ENCODE measurements at places on chromosomes 3 and 15.

DNA sequence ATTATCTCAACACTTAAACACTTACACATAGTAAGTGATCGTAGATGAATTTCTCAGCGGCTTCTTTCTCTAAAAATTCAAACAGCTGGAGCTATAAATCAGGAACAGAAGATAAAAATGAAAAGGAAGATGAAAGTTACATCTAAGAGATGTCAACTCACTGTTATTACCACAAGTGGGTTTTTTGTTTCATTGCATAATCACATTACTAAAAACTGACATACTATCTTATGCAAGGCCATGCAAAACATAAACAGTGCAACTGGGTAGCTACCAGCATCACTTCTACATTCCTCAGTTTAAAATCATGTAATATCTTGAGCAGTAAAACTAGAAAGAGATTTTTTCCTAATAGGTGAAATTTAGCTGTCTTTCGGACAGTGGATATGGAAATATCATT lies 14.9 kb downstream of the MINDY4B start:
- DNase-seq: no peak

- DNase-seq: no peak
Measured at GRCh38 chr3:24952388-24952787, 457.7 kb upstream of the THRB start.

DNA sequence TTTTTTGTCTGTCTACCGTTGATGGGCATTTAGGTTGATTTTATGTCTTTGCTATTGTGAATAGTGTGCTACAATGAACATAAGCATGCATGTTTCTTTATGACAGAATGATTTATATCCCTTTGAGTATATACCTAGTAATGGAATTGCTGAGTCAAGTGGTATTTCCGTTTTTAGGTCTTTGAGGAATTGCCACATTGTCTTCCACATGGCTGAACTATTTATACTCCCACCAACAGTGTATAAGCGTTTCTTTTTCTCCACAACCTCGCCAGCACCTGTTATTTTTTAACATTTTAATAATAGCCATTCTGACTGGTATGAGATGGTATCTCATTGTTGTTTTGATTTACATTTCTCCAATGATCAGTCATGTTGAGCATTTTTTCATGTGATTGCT lies 89.6 kb upstream of the GALNT15 start:
- no peak for DNase-seq

DNA sequence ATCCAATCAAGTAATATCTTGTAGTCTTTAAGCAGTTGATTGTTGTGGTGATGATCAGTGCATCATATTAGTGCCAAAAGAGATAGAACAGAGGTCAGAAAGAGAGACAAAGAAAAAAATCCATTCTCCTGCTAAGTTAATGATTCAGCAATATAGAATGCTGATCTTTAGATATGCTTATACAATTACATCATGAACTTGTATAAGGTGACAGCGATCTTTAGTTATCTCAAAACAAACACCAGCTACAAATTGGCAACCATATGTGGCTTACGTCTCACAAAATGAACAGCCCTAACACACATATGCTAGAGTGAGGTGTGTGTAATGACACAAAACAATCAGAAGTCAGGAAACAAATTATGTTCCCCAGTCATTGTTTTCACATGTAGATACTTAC lies 12.5 kb downstream of the LSAMP start:
- DNase-seq: no peak

- no peak for DNase-seq
Measured at GRCh38 chr3:9340472-9340902, 22.4 kb upstream of the THUMPD3 start.

DNA sequence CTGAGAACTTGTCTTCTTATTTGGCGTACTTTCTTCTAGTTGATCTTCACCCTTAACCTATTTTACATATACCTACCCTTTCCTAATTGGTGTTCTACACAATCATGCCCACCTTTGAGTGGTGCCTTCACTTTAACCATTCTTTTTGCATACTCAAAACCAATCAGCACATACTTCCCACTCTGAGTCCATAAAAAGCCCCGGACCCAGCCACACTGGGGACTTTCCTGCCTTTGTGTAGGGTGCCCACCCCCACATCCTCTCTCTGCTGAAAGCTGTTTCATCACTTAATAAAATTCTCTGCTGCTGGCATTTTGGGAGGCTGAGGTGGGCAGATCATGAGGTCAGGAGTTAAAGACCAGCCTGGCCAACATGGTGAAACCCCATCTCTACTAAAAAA lies 15.9 kb upstream of the CHST2 start:
- DNase-seq: no peak

GRCh38 chr3:181917027-181917426 lies 205.3 kb downstream of the SOX2 start:
- DNase-seq: no peak

- no peak for DNase-seq
Measured at GRCh38 chr3:4719046-4719501, 225.9 kb downstream of the ITPR1 start.

- DNase-seq: no peak
Measured at GRCh38 chr15:31446546-31446945, 119.9 kb downstream of the KLF13 start.

DNA sequence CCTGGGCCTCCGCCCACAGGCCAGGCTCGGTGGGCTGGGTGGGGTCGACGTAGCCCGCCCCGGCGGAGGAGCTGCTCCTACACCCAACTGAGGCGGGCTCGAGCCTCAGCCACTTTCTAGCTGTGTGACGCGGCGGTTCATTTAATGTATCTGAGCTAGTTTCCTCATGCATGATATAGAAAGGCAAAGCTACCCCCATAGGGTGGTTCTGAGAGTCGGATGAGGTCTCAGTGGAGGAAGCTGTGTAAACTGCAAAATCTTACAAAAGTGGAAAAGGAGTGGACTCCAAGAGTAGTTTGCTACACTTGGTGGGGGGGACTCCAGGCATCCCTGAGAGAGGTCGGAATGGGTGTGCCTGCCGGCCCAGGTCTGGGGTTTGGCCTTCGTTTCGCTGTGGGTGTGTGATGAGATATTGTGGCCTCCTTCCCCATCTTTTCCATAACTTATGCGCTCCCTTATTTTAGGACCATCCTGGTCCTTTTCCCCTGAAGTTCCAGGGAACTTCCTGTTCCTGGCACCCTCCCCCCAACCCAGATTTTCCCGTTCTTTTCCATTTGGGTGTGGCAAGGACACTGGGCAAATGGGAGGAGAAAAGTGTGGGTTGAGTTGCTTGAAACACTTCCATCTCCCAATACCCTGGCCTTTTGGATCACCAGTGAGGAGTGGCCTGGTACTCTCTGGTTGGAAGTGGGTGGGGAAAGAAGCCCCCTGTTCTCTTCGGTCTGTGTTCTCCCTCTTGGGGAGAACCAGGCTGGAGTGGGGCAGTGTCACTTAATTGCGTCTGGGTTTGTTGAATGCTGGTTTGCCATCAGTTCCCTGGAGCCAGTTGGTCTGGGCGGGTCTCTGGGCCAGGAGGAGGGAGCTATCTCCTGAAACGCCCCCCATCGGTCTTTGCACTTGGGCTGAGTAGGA lies 1.1 kb downstream of the PDIA5 start:
- DNase-seq: no peak

DNA sequence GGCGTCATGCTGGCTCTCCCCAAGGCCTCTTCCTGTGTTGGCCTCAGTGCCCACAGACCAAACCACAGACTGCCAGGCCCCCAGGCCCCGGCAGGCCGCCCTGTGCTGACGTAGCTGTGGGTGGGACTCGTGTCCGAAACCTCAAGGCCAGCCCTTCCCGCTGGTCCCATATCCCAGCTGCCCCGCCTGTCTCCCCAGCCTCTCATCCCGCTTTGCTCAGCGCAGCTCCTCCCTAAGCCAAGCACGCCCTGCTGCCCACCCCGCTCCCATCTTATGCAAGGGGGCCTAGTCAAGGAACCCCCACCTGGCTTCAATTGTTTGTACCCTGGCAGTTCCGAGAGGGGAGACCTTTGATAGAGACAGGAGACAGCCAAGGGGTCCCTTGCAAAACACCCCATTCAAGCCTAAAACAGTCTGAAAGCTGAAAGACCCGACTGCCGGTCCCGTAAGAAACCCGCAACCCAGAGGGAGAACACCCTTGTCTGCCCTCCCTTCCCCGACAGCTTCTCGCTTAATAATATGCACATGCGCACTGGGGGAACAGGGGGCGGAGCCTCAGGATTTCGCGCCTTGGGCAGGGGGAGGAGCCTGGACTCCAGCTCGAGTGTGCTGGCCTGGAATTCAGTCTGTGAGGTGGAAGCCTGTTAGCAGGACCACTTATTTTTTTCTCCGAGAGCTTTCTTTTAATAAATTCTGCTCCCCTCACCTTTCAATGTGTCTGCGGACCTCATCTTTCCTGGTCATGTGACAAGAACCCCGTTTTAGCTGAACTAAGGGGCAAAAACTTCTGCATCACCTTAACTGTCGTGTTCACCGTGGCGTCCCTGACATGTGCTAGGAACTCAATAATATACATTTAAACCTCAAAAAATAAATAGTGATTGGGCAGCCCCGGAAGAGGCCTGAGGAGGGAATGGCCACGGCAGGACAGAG lies 17.2 kb downstream of the TNFAIP8L3 start:
- no peak for DNase-seq

DNA sequence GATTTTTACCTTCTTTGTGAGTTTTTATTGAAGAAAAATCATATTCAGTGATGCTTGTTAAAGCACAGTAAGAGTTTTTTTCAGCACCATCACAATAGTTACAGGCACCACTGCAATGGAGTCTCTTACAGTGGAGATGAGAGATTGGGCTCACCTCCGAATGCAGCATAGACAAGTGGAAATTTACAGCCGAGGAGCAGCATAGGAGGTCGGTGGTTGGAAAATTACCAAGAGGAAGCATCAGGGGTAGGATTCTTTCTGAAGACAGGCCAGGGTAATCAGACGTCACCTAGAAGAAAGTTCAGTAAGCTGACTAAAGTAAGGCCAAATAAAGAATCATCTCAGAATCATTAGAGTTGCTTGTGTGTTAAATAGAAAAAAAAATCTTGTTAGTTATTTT lies 491.6 kb downstream of the RBMS3 start:
- DNase-seq: no peak

GRCh38 chr3:15657016-15657415 lies 55.5 kb downstream of the BTD start:
- DNase-seq: no peak

DNA sequence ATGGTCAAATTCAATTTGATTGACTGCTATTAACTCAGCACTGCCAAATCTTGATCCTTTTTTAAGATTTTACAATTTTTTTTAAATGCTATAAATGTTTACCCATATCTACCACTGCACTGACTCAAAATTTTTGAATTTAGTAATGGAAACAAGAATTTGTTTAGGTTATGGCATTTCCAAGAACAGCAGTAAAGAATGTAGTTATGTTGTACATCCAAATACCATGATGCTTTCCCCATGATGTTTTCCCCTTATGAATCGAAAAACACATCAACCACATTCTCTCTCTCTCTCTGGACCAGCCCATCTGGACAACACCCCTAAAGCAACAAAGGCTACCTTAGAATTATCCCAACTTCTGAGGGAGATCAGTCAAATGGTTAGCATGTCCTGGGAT lies 14.2 kb downstream of the CHRM5 start:
- no peak for DNase-seq

- no peak for DNase-seq
Measured at GRCh38 chr15:74821091-74821789, 5.2 kb upstream of the CPLX3 start.

- DNase-seq: no peak
Measured at GRCh38 chr3:50585919-50586762, 16.8 kb downstream of the HEMK1 start.

- DNase-seq: no peak
Measured at GRCh38 chr3:138781012-138781470, 53.7 kb downstream of the PIK3CB start.

GRCh38 chr15:39299486-39300267 lies 281.2 kb upstream of the THBS1 start:
- DNase-seq: no peak

DNA sequence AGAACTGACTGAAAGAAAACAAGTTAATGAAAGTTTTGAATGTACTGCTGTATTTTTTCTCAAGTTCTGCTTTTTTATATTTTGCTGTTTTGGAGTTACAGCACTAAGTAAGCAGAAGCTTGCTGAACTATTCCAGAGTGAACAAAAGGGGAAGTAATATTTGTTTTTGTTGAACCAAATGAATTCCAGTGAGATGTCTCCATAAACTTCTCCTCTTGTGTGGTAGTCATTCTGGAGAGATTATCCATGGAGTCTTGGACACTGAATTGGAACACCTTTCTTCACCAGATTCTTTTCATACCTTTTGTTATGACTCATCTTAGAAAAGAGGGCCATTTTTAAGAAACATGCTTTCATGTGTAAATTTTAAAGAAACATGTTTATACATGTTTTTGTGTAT lies 8.8 kb downstream of the ANKUB1 start:
- no peak for DNase-seq

DNA sequence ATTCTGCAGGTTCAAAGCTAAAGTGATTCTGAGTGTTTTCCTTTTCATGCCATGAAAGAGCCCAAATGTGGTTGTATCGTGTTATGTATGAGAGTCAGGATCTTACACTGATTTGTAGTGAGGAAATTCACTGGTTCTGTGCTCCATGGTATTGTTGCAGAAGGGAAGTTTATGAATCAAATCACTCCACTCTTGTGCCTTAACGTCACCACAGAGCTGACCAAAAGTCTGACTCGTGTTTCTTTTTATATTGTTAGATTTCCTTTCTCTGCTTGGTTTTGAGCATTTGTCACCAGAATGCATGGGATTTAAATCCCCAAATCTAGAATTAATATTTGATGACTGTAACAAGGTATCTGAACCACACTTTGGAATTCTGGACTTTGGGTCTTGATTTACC lies 29.1 kb upstream of the SLC30A4 start:
- DNase-seq: no peak

- no peak for DNase-seq
Measured at GRCh38 chr15:65110676-65111292, 4.2 kb downstream of the UBAP1L start.

DNA sequence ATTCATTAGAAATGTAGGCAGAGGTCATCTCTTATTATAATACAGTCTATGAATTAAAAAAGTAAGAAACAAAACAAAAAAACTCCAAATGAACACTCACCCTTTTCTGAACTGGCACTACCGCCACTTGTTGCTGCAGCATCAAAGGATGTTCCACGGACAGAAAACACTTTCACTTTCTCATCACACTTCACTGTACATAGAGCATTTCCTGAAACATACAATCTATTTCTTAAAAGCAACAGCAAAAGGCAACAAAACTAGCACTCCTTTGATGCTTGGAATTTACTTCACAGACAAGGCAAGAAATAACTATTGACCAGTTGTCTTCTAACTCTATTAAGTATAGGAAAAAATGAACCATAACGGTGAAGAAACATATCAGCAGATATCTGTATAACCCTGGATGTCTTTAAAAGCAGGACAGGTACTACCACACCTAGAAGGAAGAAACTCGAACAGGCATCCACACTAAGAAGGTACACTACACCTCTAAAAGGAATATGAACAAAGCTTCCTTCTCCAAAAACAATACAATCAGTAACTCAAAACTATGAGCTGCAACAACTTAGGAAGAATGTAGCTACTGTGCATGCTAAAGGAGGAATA lies 24.9 kb downstream of the ETFA start:
- DNase-seq: no peak

DNA sequence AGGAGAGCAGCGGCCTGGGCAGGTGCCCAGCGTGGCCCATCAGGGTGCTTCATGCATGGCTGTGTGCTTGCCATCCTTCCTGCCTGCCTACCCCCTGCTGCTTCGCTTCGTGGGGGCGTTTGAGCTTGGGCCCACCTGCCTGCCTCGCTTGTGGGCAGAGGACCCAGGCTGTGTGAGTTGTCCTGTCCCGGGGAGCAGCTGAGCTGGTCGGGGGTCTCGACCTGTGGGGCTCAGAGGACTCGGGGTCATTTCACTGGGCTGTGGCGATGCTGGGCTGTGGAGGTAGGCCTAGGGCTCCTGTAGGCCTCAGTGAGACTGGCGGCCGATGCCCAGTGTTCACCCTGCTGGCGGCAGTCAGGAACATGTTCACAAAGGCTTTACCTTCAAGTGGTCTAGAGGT lies 12.1 kb upstream of the STAB1 start:
- no peak for DNase-seq
